ENCODE measurements at places on chromosomes 3 and 15.

- no peak for DNase-seq
Measured at GRCh38 chr3:36729204-36730056, 34.9 kb downstream of the DCLK3 start.

DNA sequence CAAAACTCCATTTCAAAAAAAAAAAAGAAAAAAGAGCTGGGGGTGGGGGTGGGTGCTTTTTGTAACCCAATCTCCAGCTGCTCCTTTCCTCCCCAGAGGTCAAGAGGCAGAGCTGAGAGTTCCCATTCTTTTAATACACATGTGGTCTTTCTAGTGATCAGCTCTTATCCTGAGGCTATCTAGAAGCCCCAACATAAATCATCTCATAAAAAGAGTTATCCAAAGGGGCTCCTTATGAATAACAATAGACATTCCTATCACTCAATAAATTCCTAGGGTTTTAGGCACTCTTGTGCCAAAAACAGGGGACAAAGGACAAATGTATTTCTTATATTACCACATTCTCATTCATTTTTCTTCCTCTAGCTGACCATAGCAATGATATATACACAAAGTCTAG is 25.1 kb upstream of the GAP43 start:
- DNase-seq: no peak

GRCh38 chr3:112382543-112383160 is 49.7 kb downstream of the CD200 start:
- no peak for DNase-seq

DNA sequence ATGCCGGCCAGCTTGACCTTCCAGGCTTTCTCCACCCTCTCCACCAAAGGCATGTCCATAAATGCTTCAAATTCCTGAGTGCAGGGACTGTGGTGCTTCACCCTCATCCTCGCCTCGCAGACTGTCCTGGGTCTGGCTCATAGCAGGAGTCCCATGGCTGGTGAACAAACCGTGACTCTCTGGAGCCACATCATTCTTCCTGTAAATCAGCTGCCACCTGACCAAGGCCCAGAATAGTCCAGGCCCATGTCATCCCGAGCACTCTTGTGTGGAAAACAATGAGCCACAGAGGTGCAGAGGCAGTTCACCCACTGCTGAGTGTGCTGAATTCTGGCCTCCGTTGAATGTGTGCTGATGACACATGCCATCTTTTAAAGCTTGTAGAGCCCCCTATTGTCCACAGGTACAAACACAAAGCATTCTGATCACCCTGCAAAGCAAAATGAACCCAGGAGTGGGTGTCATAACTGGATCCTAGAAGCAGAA is 68.6 kb downstream of the ABHD5 start:
- no peak for DNase-seq

DNA sequence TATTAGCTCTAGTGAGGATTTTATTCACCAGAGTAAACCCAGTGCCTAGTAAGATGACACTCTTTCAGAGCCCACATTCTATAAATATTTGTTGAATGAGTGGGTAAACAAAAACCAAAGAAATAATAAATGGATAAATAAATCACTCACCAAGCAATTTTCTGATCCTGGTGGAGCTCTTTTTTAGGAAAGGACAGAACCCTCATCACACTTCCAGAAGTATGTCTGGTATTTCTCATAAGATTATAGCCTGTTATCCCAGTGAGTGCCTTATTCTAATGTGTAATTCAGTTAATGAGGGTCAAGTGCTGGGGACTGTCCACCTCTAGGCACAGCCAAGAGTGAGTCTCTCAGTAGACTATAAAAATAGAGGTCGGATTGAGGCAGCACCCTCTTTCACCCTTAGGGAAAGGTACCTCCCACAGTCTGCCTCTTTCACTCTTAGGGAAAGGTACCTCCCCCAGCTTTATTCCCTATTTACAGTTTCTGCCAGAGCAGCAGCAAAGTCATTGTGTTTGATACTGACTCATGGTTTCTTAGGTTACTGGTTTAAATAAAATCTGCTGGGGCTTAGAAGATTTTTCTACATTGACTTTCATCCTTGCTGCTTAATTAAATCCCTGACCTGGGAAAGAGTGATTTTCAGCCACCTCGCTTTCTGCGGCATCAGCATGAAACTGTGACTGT is 145.0 kb downstream of the STAC start:
- no peak for DNase-seq

DNA sequence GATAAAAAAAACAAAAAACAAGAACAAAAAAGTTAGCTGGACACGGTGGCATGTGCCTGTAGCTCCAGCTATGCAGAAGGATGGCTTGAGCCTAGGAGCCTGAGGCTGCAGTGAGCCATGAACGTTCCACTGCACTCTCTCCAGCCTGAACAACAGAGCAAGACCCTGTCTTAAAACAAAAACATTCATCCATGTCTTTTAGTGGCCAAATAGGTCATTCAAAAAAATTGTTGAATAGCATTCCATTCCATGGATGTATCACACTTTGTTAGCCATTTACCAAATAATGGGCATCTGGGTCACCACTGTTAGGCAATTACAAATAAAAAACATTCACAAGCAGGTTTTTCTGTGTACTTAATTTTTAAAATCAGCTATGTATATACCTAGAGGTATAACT is 139.7 kb downstream of the STAG1 start:
- DNase-seq: no peak

DNA sequence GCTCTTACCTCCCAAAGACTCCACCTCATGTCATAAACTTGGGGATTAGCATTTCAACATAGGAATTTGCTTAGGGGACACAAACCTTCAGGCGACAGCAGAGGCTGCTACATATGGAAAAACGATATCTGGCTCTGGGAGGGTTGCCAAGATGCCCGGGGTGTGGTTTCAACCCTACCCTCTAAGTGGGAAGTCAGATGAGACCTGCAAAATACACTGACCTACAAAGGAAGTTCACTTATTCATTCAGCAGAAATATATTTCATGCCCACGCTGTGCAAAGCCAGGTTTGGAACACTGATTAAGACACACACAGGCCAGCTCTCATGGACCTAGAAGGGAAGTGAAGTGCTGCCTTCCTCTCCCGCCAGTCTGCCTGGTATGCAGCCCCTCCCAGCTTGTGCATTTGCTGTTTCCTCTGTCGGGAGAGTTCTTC is 239.3 kb downstream of the FEZF2 start:
- no peak for DNase-seq

- no peak for DNase-seq
Measured at GRCh38 chr3:78940128-78940527, 827.7 kb downstream of the ROBO1 start.

DNA sequence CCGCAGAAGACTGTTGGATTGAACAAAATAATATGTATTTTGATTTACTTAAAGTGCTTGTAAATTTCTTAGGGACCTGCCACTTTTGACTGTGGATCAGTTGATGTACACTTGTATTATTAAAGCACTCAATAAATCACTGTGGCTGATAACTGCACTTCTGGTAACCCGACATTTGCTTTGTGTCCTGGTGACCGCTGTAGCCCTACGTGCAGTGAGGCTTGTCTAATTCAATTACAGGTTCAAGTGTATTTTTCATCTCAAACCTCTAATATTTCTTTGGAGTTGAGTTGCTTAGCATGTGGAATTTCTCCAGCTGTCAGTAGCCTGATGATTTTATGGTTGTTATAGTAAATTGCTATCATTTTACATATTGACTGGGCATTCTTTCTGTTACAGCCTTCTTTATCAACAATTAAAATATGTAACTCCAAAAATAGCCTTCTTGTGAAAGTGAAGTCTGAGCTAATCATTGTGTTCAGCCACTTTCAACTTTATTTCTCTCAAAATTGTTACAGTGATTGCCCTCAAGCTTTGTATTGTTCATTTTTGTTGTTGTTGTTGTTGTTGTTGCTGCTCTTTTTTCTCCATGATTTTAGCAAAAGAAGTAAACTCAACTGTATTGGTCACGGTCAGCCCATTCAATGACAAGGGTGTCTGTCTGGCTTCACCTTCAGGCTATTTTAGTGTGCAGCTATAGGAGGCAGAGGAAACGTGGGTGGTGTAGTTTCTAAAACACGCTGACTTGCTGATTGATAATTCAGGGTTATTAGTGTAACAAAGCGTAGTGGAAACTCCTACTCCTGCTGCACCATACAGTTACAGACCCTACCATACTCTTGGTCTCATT is 215.1 kb upstream of the UBE2E1 start:
- no peak for DNase-seq

GRCh38 chr15:47301481-47301880 is 415.8 kb upstream of the SEMA6D start:
- no peak for DNase-seq

DNA sequence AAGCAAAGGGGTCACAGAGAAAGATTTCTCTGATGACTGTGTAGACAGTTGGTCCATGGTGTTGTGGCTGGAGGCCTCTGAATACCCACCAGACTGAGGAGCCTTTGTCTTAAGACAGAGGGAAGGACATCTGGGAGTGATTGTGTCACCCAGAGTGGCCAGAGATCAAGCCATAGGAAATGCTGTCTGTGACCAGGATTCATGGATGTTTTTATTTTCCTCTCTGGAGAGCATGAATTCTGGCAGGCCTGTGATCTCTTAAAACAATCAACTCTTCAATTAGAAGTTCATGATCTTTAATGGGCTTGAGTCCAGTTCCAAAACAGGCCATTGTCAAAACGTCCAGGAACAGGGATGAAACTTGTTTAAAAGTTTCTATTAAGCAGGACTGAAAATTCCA is 198.9 kb upstream of the CTDSPL start:
- no peak for DNase-seq

- no peak for DNase-seq
Measured at GRCh38 chr15:31372635-31373091, 46.0 kb downstream of the KLF13 start.

- no peak for DNase-seq
Measured at GRCh38 chr3:83956431-83956830, 1002.4 kb upstream of the CADM2 start.

DNA sequence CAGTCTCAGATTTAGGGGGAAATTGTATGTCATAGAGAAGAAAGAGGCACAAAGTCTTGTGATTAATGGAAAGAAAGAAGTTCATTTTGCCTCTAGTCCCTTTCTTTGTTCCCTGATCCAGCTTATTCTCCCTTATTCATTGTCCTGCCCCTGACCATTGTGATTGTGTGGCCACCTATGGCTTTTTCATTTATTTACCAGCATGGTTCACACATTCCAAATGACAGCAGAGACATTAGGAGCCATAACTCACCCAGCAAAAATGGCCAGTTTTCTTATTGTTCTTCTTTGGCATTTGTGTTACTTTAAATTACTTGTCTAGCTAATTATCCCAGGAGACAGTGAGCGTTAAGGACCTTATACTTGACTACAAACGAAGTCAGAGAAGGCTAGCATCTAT is 36.3 kb upstream of the SGO1 start:
- no peak for DNase-seq

- no peak for DNase-seq
Measured at GRCh38 chr3:118447339-118447738, 587.3 kb downstream of the IGSF11 start.

GRCh38 chr3:61669203-61669602 is 107.8 kb downstream of the PTPRG start:
- DNase-seq: no peak

DNA sequence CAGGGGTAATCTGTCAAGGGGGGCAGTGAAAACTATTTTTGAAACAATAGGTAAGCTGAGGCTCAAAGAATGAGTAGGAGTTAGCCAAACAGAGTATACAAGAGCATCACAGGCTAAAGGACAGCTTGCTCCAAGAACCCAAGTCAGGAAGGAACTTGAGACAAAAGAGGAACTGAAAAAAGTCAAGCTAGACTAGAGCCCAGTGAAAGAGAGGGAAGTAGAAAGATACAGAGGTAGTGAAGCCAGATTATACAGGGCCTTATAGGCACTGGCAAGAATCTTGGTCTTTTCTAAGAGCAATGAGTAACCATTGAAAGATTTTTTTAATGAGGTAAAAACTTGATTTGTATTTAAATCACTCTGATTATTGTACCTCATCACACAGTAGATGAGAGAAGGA is 69.9 kb downstream of the FILIP1L start:
- no peak for DNase-seq

DNA sequence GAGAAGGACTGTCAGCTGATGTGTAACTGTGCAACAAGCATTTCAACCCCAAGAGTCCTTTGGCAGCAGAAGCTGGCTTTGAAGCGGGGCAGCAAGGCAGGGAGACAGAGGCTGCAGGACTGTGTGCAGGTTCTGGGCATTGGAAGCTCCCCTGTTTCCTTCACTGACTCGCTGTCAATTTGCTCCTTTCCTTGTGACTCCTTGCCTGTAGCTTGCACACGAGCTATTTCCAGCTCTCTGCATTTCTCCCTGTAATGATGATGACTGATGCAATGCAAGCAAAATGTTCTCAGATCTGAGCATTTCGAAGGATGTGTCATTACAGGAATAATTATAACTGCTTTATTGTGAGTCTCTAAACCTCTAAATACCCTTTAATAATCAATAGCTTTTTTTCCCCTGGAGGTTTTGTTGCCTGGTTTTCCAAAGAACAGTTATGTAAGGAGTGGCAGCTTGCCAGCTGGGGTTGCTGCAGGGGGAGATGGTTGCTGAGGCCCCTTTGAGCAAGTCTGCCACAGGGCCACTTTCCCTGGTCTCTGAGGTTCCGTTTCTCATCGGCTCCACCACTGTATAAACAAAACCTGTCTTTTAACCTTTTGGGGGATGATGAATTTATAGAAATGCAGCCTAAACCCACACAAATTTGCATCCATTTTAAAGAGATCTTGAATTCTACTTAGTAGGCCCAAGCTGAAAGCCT is 2.8 kb downstream of the APOD start:
- DNase-seq: no peak

GRCh38 chr3:185647134-185647879 is 61.2 kb downstream of the SENP2 start:
- DNase-seq: no peak

- no peak for DNase-seq
Measured at GRCh38 chr3:15295506-15295905, 36.9 kb downstream of the SH3BP5 start.

GRCh38 chr15:73527598-73527997 is 84.6 kb downstream of the REC114 start:
- DNase-seq: no peak

DNA sequence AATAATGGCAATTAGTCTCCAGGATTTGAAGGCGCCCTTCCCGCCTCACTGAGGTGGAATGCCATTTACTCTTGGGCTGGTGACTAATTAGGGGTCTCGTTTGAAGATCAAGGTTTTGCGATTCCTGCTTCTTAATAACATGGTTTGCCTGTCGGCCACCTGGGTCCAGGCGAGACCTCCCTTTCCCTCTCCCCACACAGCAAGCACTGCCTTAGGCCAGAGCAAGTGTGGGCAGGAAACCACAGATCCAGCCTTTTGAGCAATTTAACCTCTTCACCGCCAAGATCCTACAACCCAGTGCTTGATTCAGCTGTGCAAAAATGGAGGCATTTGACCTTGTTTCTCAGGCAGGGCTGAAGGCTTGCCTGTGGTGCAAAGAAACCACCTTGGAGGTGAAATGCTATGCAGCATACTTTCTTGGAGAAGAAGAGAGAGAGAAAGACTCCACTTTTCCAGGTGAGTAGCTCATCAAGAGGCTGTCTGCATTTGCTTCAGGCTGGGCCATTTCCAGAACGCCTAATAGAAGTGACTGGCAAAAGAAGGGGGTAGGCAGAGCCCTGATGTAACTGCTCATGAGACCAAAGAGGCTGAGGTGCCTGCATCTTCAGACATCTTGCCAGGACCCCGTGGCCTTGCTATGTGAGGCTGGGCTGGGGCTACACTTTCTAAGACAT is 34.1 kb upstream of the WNT5A start:
- DNase-seq: no peak
